Left lung (tissue), 14 donors: ENCODE measurements at places on chromosomes 11 and 22. TPM values are rescaled to one million over a fixed set of nuclear protein-coding genes. Genes with fewer than 3 reads are reported as not detected.
A peak's percentile ranks its signal among the peaks of the same experiment; 100 is the strongest.

DNA sequence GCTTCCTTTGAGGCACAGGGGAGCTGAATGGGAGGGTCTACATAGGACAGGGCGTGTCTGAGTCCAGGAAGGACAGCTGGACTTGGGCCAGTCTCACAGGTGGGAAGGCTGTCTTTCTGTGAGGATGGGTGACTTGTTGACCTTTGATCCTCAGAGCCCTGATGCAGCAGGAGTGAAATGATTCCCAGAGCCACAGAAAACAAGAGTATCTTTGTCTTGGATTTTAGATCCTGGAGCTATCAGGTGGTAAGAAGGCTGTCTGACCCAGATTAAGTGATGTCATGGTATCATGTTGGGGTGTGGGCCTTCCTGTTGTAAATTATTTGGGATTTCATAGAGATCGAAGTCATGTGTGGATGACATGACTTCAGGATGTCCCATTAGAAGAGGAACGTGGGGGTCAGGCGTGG, 15.0 kb downstream of the PTPRJ start:
- no peak for DNase-seq

Gene NRGN
- polyA plus RNA-seq: 22.5 TPM

DNA sequence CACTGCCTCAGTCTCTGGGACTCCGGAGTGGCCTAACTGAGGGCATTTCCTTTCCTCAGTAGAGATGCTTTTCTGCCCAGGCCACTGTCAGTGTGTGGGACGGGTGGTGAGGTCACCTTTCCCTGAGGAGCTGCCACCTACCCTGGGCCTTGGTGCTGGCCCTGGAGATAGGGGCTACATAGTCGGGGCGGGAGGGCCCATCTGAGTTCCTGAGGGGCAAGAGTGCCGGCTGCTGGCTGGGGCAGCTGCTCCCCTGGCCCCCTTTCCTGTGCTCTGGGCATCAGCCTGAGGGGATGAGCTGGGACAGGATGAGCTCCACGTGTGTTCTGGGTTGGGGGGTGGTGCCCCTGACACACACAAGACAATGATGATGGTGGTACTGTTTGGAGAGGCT, 5.4 kb downstream of the KCNC1 start:
- DNase-seq: no peak

GRCh38 chr22:49051491-49052022, 776.1 kb downstream of the BRD1 start:
- no peak for DNase-seq

Gene RAPSN
- polyA plus RNA-seq: 0.26 TPM

DNA sequence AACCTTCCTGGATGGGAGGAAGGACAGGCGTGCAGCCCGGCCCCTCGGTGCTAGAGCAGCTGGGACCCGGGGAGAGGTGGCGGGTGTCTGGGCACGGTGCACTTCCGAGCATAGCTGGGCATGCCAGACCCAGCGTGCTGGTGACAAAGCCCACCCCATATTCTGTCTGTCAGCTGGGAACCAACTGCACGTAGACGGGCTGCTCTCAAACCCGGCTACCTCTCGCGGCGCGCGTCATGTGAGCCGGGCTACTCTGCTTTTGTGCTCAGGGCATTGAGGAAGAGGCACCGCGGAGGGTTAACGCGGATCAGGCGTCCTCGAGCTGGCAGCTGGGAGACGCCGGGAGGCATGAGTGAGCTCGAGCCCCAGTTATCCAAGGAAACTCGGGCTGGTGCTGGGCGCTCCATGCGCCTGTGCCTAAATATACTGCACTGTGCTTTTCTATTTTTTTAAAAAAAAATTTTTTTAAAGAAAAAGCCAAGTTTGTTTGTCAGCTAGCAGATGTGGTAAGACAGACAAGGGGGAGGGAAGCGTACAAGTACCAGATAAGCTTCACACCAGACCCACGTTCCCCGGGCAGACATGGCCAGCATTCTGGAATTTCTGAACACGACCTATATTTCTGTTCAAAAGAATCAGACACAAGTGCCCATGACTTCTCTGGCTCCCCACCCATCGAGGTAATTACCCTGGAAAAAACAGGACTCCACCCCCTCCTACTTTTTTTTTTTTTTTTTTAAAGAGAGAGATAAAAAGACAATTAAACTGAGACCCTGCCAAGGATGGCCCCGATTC, 425.6 kb downstream of the SHANK2 start:
- DNase-seq: peak; percentile 71

Gene IZUMO1R
- polyA plus RNA-seq: not detected

GRCh38 chr11:50178737-50179136, 146.1 kb downstream of the OR4C45 start:
- no peak for DNase-seq

DNA sequence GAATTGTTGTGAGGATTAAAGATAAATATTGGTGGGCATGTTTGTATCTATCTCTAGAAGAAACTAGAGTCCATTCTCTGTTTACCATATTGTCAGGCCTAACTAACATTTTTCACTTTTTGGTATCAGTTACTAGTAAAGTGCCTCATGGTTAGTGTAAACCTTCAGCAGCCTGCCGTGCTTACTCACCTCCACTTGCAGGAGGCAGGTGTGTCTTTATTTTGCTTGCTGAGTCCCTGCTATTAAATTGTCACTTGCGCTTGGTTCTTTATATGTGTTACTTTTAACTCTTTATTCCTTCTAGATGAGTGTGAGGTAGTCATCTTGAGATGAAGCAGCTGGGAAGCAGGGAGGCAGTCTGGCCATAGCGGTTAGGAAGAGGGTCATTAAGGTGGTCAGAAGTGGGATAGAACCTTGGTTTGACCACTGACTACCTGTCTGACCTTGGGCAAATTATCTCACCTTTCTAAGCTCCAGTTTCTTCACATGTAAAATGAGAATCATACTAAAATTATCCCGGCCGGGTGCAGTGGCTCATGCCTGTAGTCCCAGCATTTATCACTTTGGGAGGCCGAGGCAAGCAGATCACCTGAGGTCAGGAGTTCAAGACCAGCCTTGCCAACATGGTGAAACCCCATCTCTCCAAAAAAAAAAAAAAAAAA, 21.2 kb downstream of the PPP6R3 start:
- DNase-seq: no peak

Gene OR2AG2
- not detected for polyA plus RNA-seq

Gene GPR152
- not detected for polyA plus RNA-seq

Gene HTR3B
- 0.18 TPM for polyA plus RNA-seq

GRCh38 chr11:110356762-110357671, 60.6 kb upstream of the RDX start:
- no peak for DNase-seq

- DNase-seq: no peak
Measured at GRCh38 chr11:66607126-66607834, 9.2 kb upstream of the RBM14 start.

Gene OR10A3
- polyA plus RNA-seq: 0.06 TPM

Gene DGAT2
- 1.4 TPM for polyA plus RNA-seq

DNA sequence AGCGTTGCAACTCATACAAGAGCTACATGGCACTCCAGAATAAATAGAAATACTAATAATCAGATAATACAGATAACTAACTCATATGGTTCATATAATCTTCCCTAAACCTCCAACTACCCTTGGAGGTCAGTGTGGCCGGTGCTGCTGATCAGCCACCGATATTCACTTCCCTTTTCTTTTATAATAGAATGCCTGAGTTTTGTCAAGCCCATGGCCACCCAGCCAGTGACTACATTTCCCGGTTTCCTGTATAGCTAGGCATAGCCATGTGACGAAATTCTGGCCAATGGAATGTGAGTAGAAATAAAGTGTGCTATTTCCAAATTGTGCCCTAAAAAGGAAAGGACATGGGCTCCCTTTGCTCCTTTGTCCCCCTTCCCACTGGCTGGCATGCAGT, 5.9 kb upstream of the CAT start:
- DNase-seq: no peak

Gene PHOX2A
- not detected for polyA plus RNA-seq

DNA sequence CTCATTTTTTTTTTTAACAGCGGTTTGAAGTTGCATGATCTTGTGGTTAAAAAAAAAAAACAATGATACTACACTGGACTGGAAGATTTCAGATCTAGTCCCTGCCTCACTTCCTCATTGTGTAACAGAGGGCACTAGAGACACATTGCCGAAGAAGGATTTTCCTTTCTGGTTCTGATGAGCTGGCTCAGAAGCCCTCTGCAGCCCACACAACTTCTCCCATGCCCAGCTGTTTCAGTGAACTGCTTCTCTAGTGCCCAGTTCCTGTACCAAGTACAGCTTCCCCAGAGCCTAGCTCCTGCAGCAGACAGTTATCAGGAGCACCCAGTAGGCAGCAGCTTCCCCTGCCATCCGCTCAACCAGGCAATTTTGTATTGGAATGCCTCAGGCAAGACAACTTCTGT, 29.5 kb upstream of the ANO5 start:
- DNase-seq: no peak

GRCh38 chr11:48017105-48017830, 36.9 kb downstream of the PTPRJ start:
- no peak for DNase-seq

DNA sequence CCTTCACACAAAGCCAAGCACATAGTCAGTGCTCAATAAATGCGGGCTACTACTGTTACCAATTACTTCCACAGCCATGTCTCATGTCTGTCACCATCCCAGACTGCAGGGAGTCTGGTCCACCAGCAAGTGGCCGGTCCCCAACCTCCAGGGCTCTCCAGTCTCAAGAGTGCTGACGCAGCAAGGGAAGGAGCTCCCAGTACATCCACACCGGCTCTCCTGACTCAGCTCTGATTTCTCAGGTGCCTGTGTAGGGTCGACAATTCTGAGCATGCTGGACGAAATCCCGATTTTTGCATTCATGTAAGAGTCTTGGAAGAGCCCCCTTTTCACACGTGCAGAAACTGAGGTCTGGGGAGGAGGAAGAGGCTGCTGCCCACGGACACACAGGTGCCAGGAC, 10.3 kb upstream of the NEFH start:
- DNase-seq: no peak

GRCh38 chr11:67271205-67271540, 4.9 kb downstream of the GRK2 start:
- DNase-seq: no peak

DNA sequence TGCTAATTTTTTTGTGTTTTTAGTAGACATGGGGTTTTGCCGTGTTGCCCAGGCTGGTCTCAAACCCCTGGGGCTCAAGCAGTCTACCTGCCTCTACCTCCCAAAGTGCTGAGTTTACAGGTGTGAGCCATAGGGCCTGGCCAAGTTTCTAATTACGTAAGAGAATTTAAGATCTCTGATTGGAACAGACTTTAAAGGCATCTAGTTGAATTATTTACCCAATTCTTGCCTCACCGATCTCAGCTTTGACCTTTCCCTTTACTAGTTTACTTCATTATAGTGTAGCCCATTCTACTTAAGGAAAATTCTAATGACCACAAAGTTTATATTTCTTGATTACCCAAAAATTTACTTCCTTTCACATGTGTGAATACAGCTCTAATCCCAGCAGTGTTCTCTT, 81.6 kb downstream of the YAP1 start:
- no peak for DNase-seq

Gene ME3
- 29.8 TPM for polyA plus RNA-seq

Gene ENTHD1
- polyA plus RNA-seq: not detected

DNA sequence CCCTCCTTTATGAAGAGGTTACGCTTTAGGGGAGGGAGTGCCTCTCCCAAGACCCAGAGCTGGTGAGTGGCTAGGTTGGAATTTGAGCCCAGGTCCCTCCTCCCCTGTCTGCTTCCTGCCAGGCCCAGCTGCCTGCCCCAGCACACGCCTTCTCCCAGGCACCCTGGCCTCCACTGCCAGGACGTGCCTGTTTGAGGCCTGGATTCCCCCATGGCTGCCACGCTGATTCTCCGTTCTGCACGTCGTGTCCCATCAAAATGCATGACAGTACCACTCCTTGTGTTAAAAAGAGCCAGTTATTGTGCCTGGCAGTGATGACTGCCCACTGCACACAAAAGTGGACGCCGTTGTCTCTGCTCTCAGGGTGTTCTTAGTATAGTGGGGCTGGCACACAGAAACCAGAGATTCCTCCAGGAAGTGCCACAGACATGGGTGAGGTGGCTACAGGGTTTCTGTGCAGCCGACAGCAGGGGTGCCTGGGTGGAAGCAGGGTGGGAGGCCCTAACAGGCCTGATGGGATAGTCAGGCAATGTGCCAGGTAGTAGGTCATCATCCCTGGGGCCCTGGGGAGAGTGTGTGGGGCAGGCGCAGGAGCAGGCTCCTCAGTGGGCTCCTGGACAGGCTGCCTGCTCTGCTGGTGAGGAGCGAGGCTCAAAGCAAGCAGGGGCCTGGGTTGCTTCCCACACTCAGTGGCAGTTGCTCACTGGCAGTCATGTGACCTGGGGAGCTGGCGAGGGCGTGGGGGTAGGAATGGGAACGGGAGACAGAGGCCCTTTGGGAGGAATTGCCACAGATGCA, 24.2 kb downstream of the MED15 start:
- no peak for DNase-seq

Gene OR52E5
- not detected for polyA plus RNA-seq

DNA sequence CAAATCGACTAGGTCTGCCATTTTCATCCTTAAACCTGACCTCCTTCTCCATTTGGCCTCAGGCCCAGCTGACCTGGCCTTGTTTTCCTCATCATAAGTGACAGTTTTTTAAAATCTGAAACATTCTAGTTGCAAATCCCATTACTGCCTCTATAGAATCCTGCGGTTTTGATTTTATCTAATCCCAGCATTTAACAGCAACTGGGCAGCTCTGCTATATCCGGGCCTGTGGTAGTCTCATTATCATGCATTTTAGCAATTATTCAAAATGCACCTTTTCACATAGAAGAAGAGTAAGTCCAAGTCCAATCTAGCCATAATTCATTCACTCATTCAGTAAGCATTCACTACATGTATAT, 28.6 kb upstream of the BIRC3 start:
- DNase-seq: no peak

DNA sequence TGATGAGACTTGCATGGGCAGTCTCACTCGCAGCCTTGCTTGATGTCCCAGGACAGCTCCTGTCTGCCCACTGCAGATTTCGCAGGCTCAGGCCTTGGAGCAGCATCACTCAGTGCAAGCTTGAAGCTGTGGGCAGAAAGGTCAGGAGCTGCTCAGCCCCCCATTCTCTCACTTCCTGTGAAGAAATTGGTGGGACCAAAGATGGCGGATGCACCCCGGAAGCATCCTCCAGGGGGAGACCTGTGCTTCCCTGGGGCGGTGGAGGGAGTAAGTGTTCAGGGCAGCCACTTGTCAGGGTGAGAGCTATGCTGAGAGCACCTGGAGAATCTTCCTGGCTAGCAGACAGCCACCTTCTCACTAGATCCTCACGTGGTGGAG, 11.3 kb downstream of the PLAAT2 start:
- no peak for DNase-seq

- no peak for DNase-seq
Measured at GRCh38 chr11:110148775-110149744, 55.9 kb downstream of the ZC3H12C start.

Gene DDT
- polyA plus RNA-seq: 71.4 TPM

Gene KDM4E
- 0.37 TPM for polyA plus RNA-seq

Gene DTX4
- polyA plus RNA-seq: 65.0 TPM

DNA sequence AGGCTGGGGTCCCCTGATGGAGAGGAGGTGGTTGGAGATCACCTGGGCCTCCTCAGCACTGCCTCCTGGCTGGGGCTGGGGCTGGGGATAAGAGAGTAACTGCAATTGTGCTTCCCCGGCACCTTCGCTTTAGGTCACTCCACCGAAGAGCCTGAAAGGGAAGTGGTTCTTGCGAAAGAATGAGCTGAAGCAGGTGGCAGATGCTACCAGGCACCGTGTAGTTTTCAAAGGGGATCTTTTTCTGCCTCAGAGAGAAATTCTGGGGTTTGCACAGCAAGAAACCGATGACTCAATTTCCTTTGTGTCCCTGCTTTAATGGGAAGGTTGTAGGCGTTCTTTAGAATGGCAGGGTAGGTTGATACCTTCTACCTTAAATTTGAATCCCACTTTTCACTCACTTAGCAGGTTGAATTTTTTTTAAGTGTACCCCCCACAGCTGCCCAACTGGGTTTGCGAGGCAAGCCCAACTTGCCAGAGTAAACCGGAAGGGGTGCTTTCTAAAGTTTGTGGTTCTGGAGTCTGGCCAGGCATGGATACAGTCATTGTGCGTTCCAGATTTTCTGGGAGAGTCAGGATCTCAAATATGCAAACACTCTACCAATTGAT, 5.3 kb downstream of the CD44 start:
- no peak for DNase-seq
